ENCODE measurements at places on chromosomes 12 and 14. TPM values are rescaled to one million over a fixed set of nuclear protein-coding genes. Genes with fewer than 3 reads are reported as not detected.

The JDP2 gene
- total RNA-seq, result 43.2 TPM

The MYBPC1 gene
- total RNA-seq, result 1.6 TPM

The TEX52 gene
- total RNA-seq, result not detected

The PMCH gene
- total RNA-seq, result not detected

The KRT83 gene
- total RNA-seq, result not detected

The TXNDC16 gene
- 4.0 TPM for total RNA-seq

The GLS2 gene
- total RNA-seq, result 4.5 TPM

The SMAGP gene
- 52.7 TPM for total RNA-seq

The TAS2R14 gene
- total RNA-seq, result 8.0 TPM

The OR4E1 gene
- total RNA-seq, result not detected

The KRT6C gene
- total RNA-seq, result 0.39 TPM

The GPR65 gene
- total RNA-seq, result 1.3 TPM

The GPR132 gene
- 1.5 TPM for total RNA-seq

The OTOGL gene
- 0.57 TPM for total RNA-seq

The RD3L gene
- not detected for total RNA-seq

The CHPT1 gene
- total RNA-seq, result 49.9 TPM

The KRT78 gene
- total RNA-seq, result not detected

The RPS26 gene
- total RNA-seq, result 57.0 TPM

The NEUROD4 gene
- total RNA-seq, result not detected

The FAM181A gene
- total RNA-seq, result not detected

The PRH2 gene
- not detected for total RNA-seq

The CRIP2 gene
- total RNA-seq, result 186 TPM

The RPS6KL1 gene
- 10.7 TPM for total RNA-seq

The FSCB gene
- total RNA-seq, result 0.49 TPM

The LTB4R2 gene
- total RNA-seq, result 8.2 TPM

The OTX2 gene
- total RNA-seq, result not detected

The HOXC9 gene
- total RNA-seq, result 1.7 TPM

The ALDH1L2 gene
- 19.1 TPM for total RNA-seq

The TAS2R46 gene
- 5.4 TPM for total RNA-seq

The TROAP gene
- 1.3 TPM for total RNA-seq

The SDSL gene
- total RNA-seq, result 17.4 TPM

The C3AR1 gene
- 4.6 TPM for total RNA-seq

The AKAP6 gene
- 16.5 TPM for total RNA-seq

The KRT6B gene
- 0.36 TPM for total RNA-seq

The PTPRR gene
- 1.7 TPM for total RNA-seq

The ABCD2 gene
- total RNA-seq, result 4.6 TPM

The CCND2 gene
- total RNA-seq, result 108 TPM

The IFT43 gene
- 39.9 TPM for total RNA-seq

The CCDC92 gene
- total RNA-seq, result 31.9 TPM

The TSHR gene
- not detected for total RNA-seq

All from ureter (tissue), 1 donor.